ENCODE measurements at places on chromosomes 12 and 14. TPM values are rescaled to one million over a fixed set of nuclear protein-coding genes. Genes with fewer than 3 reads are reported as not detected.

GRCh38 chr12:131682510-131682895 is 28.4 kb upstream of the SFSWAP start:
- H3K27ac ChIP-seq = peak overlapping the region; percentile 5
- H3K27me3 ChIP-seq = no peaks in the 10 kb centered on the region
- H3K4me3 ChIP-seq = no peak overlapping the region
- DNase-seq = peak; percentile 43

DNA sequence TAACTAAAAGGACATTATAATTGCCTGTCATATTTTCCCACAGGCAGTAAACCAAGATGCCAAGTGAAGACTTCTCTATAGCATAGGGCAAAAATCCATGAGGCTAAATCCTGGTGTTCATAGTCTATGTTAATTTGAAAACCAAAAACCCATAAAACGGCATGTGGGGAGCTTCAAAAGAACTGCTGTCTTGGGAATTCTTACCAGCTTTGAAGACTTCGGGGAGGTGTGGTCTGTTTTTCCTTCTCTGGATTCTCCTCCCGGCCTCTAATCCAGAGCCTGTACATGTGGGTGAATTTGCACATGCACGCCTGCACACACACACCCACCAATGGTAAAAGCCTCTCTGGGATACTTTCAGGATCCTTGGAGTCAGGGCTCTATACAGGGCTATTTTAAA is 61.9 kb upstream of the IFNG-AS1 start:
- no peak overlapping the region for H3K27ac ChIP-seq
- H3K36me3 ChIP-seq = no peaks in the 10 kb centered on the region
- peaks cover 9% of the 10 kb centered on the region for H3K4me1 ChIP-seq

DNA sequence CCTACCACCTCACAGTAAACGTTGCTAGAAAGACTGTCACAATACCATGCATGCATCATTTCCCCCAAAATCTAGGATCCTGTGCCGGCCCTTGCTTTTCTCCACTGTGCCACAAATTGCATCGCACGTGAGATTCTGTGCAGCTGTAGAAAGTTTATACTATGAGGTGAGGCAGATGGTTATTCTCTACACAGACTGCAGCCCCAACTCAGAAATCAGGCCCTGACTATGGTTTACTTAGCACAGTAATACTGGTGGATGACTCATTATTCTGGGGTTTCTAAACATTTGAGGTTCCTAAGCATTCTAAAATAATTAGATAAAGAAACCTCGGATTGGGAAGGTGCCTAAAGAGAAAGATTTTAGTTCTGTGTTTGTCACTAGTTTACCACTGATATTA is 163.8 kb upstream of the CCDC198 start:
- no peaks in the 10 kb centered on the region for H3K27me3 ChIP-seq
- no peak for DNase-seq
- no peak overlapping the region for H3K4me3 ChIP-seq
- H3K27ac ChIP-seq = no peak overlapping the region
- no peaks in the 10 kb centered on the region for H3K4me1 ChIP-seq

DNA sequence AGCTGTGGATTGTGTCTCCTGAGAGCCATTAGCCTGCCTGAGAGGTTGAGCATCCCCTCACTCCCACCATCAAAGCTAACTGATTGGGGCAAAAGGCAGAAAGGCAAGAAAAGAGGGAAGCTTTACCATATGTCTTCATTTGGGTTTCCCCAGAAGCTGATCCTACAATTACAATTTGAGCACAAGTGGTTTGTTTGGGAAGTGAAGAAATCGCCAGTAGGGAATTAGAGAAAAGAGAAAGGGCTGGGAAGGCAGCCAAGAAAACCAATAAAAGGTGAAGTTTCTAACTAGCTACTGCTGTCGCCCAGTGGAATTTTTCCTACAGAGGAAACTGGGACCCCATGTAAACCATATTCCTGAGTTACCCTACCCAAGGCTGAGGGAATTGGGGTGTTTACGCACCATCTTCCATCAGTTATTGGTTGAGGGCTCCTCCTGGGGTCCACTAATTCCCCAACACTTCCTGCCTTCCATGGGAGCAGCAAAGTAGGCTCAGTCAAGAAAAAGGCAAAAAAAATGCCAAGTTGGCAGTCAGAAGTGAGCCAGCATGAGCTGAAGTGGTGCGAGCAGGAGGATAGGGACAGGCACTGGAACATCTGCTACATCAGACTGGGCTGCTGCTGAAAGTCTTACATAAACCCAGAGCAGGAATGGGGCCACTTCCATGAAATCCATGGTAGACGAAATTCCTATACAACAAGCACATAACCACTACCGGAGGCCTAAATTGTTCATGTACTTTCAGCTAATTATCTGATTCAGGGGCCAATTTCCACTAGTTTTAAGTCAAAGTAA is 17.3 kb downstream of the KCNK10 start:
- no peaks in the 10 kb centered on the region for H3K4me1 ChIP-seq
- no peak overlapping the region for H3K27ac ChIP-seq
- H3K4me3 ChIP-seq = no peak overlapping the region
- no peak for DNase-seq
- no peaks in the 10 kb centered on the region for H3K36me3 ChIP-seq
- no peaks in the 10 kb centered on the region for H3K27me3 ChIP-seq

GRCh38 chr12:34399631-34400410 is 377.5 kb downstream of the ALG10 start:
- H3K4me3 ChIP-seq = no peak overlapping the region
- H3K27me3 ChIP-seq = no peaks in the 10 kb centered on the region
- H3K36me3 ChIP-seq = no peaks in the 10 kb centered on the region
- no peak overlapping the region for H3K27ac ChIP-seq
- peak; percentile 7 for DNase-seq

GRCh38 chr14:68897559-68898155 is 81.4 kb downstream of the ACTN1 start:
- no peaks in the 10 kb centered on the region for H3K27me3 ChIP-seq
- peaks cover 48% of the 10 kb centered on the region for H3K36me3 ChIP-seq
- H3K27ac ChIP-seq = no peak overlapping the region
- DNase-seq = no peak
- H3K4me1 ChIP-seq = peaks cover 26% of the 10 kb centered on the region

DNA sequence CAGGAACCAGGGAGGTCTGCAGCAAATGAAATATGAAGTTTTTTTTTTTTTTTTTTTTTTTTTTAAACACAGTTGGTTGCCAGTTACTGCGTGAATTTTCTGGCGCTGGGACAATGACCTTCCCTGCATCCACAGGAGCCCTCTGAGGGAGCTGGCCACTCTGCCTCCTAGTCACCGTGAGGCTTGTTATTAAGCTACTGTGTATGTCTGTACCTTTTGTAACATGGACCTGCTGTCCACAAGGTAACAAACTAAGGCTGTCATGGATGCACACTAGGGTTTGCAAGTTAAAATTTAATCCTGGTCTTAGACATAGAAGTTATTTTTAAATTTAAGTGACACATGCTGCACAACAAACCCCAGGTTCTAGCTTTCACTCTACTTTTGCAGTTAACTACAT is 211.0 kb downstream of the SSPN start:
- DNase-seq = no peak
- H3K36me3 ChIP-seq = peaks cover 5% of the 10 kb centered on the region
- H3K4me1 ChIP-seq = no peaks in the 10 kb centered on the region

DNA sequence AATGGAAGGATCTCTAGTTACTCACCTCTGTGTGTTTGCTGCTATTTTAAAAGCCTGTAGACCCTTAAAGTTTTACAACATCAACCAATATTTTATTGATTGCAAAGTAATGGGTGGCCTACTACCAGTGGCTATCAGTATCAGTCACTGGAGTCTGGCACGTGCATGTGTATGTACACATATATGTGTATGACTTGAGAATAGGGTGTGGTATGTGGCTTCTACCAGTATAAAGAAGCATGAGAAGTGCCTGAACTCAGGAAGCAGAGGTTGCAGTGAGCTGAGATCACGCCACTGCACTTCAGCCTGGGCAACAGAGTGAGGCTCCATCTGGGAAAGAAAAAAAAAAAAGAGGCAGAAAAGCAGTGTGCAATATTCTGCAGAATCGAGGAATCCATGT is 45.5 kb upstream of the GAS2L3 start:
- DNase-seq = no peak
- H3K4me1 ChIP-seq = no peaks in the 10 kb centered on the region
- no peaks in the 10 kb centered on the region for H3K36me3 ChIP-seq
- no peak overlapping the region for H3K27ac ChIP-seq

DNA sequence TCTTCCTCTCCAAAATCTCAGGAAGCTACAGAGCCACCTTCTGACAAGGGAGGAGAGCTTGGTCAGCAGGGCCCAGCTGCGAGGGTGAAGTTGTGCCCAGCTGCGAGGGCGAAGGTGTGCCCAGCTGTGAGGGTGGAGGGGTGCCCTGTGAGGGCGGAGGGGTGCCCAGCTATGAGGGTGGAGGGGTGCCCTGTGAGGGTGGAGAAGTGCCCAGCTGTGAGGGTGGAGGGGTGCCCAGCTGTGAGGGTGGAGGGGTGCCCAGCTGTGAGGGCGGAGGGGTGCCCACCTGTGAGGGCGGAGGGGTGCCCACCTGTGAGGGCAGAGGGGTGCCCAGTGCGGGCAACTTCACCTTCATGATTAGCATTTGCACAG is 20.4 kb upstream of the TTC7B start:
- no peak for DNase-seq
- peaks cover 7% of the 10 kb centered on the region for H3K27me3 ChIP-seq
- H3K4me3 ChIP-seq = no peak overlapping the region
- H3K27ac ChIP-seq = peak overlapping the region; percentile 76

DNA sequence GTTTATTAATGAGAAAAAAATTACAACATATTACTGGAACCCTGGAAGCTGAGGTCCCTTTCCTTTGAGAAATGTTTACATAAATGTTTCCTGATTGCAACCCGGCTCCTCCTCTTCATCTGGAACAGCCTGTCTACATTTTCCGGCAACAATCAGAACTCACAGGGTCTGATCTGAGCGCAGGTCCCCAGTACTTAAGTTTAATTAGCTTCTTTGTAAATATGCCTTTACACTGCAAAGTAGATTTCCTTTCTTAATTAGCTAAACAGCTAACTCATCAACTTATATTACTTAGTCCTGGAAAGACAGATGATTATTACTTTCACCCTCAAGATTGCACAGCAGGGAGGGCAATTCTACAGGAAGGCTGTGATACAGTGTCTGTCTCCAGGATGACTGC is 213.0 kb downstream of the MON2 start:
- no peak overlapping the region for H3K4me3 ChIP-seq
- no peaks in the 10 kb centered on the region for H3K36me3 ChIP-seq
- DNase-seq = no peak
- H3K27me3 ChIP-seq = peaks cover 11% of the 10 kb centered on the region

- peaks cover 54% of the 10 kb centered on the region for H3K4me1 ChIP-seq
- DNase-seq = no peak
- no peak overlapping the region for H3K4me3 ChIP-seq
- no peaks in the 10 kb centered on the region for H3K27me3 ChIP-seq
These were observed 16.8 kb downstream of the HIF1A start for GRCh38 chr14:61712137-61712536.

GRCh38 chr12:120181991-120182631 is 12.4 kb downstream of the GCN1 start:
- peaks cover 2% of the 10 kb centered on the region for H3K4me1 ChIP-seq
- H3K27ac ChIP-seq = no peak overlapping the region
- no peaks in the 10 kb centered on the region for H3K27me3 ChIP-seq

- H3K4me3 ChIP-seq = no peak overlapping the region
- no peaks in the 10 kb centered on the region for H3K27me3 ChIP-seq
- no peaks in the 10 kb centered on the region for H3K36me3 ChIP-seq
- no peak for DNase-seq
These were observed 143.4 kb upstream of the C14orf180 start for GRCh38 chr14:104436047-104436591.

DNA sequence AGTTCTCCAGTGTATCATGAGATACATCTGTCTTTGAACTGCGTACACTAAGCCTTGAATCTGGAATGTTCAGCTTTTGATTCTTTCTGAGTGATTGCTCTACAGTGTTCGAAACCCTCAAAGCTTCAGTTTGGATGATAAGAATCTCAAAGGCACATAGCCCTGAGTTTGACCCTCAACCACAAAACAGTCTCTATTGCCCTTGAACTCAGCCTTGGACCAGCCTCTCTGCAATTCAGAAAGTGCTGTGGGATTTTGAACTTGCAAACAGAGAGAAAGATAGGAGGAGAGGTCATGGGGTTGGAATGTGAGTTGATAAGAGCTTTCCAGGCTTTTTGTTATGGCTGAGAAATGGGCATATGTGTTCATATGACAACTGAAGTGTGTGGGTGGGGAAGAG is 100.3 kb downstream of the MYRFL start:
- H3K4me1 ChIP-seq = peaks cover 13% of the 10 kb centered on the region
- no peak overlapping the region for H3K27ac ChIP-seq
- no peak for DNase-seq
- no peaks in the 10 kb centered on the region for H3K36me3 ChIP-seq
- H3K4me3 ChIP-seq = no peak overlapping the region

- H3K36me3 ChIP-seq = no peaks in the 10 kb centered on the region
- no peaks in the 10 kb centered on the region for H3K27me3 ChIP-seq
- no peak overlapping the region for H3K27ac ChIP-seq
- H3K4me1 ChIP-seq = no peaks in the 10 kb centered on the region
These were observed 48.7 kb downstream of the SRGAP1 start for GRCh38 chr12:63893170-63893569.

GRCh38 chr12:49901986-49902385 is 1.7 kb downstream of the FAIM2 start:
- H3K4me1 ChIP-seq = peaks cover 8% of the 10 kb centered on the region
- no peak overlapping the region for H3K4me3 ChIP-seq
- peaks cover 33% of the 10 kb centered on the region for H3K27me3 ChIP-seq
- H3K27ac ChIP-seq = no peak overlapping the region
- no peak for DNase-seq

DNA sequence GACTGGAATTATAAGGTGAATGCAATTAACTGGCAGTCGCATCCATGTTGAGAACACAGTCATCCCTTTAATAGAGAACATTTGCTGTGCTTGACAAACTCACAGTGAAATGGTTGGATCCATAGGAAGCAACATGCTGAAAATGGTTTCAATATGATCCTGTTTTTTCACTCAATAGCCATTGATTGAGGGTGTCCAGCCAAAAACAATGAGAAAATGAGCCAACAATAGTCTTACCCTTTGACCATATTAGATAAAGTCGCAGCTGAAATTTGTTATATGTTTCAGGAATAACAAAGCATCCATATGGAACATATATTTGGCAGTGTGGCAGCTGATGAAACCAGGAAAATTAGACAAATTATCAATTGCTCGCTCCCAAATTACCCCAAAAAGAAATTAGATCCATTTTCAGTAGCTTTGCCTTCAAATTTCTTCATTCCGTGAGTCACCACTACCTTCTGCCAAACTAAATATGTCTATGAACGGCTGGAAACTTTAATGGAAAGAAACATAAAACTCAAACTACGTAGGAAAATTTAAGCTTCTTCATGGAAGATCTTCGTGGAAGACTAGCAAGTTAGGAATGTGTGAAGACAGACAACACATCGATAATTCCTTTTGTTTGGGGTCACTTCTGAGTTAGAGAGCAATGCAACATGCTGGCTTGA is 17.4 kb downstream of the IGF1 start:
- DNase-seq = no peak
- no peak overlapping the region for H3K4me3 ChIP-seq
- H3K36me3 ChIP-seq = no peaks in the 10 kb centered on the region
- no peak overlapping the region for H3K27ac ChIP-seq

GRCh38 chr12:101793401-101793800 is 37.4 kb downstream of the GNPTAB start:
- no peak for DNase-seq
- H3K4me3 ChIP-seq = no peak overlapping the region
- H3K27ac ChIP-seq = peak overlapping the region; percentile 46
- peaks cover 62% of the 10 kb centered on the region for H3K36me3 ChIP-seq

Gene CCNB1IP1
- 46.8 TPM for total RNA-seq

Gene HPD
- not detected for total RNA-seq

Gene MMP17
- 0.25 TPM for total RNA-seq

Gene ANKRD33
- not detected for total RNA-seq

Gene GDF3
- not detected for total RNA-seq

Data from activated T-helper 2 cell treated with anti-CD3 and anti-CD28 coated beads, Interferon-gamma antibody, Interleukin-2, Interleukin-4, amounts not matched to agents 10 μg/mL and 5 μg/mL and 100 μg/mL, durations not matched to agents 14 hours and 24 hours and 36 hours (primary cell).